Activated T-cell treated with anti-CD3 and anti-CD28 coated beads, Interleukin-2, amount 50 U/mL, for 1 hour (primary cell): ENCODE measurements at places on chromosomes 13 and 19.

DNA sequence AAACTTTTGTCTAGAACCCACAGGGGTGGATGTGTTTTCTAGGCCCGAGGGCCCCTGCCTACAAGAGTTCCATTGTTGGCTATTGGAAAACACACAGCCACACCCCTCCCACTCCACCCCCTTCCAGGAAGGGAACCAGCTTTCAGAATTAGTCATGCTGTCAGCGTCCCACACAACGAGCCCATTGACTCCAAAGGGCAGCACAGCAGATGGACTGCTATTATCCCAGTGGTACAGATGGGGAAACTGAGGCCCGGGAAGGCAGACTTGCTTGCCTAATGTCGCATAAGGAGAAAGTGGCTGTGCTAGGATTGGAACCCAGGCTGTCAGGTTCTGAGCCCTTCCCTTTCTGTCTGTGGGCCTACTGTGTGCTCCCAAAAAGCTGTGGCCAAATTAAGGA, 8.1 kb upstream of the FXYD3 start:
- DNase-seq: no peak

DNA sequence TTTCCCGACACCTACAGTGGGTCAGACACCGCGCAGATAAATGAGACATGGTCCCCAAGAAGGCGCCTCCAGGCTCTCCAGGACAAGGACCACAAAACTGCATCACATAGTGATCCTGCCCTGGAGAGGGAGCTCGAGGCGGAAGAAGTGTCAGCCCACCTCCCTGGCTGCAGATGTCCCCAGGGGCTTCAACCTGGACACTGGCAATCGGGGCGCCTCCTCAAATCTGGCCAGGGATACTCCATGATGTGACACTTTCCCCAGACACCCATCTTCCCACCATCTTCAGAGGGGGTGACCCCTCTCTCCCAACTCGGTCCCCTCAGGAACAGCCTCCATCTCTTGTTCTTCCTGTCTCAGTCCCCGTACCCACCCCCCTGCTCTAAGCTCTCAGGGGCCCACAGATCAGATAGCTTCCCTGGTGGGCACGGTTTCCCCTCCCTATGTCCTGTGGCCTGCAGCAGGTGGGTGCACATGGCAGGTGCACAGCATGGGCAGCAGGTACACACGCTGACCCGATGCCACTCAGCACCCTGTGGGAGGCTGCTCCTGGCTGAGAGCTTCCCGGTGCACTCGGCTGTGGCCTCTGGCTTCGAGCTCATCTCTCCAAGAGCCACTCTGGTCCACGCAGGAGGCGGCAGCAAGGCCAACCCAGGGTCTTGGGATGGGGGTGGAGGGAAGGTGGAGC, 61.2 kb downstream of the PEPD start:
- no peak for DNase-seq

DNA sequence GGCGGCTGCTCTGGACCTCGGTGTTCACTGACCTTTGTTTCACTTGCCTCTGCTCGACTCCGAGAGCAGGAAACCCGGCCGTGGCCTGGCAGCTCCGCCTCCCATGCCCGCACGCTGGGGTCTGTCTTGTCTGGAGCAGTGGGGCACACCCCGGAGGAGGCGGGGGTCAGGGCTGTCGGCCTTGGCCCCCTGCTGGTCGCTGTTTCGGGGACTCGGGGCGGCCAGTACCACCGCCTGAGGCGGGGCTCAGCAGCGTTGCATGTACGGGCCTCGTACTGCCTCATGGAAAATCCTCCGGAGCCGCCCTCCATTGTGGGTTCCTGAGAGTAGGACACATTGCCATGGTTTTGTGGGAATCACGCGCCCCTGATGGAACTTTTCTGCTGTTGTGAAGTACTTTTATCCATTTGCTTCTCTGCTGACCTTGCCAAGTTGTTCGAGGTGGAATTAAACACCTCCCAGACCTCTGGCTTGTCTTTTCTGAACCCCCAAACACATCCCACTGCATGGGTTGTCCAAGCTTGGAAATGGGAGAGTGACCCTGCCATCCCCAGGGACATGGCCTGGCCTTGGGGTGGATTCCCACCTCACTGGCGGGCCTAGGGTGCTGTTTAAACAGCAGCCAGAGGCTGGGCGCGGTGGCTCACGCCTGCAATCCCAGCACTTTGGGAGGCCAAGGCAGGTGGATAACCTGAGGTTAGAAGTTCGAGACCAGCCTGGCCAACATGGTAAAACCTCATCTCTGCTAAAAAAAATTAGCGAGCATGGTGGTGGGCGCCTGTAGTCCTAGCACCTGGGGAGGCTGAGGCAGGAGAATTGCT, 5.5 kb upstream of the NDUFS7 start:
- DNase-seq: no peak

- no peak for DNase-seq
Observed at GRCh38 chr19:13557756-13558398, 51.6 kb upstream of the CACNA1A start.

DNA sequence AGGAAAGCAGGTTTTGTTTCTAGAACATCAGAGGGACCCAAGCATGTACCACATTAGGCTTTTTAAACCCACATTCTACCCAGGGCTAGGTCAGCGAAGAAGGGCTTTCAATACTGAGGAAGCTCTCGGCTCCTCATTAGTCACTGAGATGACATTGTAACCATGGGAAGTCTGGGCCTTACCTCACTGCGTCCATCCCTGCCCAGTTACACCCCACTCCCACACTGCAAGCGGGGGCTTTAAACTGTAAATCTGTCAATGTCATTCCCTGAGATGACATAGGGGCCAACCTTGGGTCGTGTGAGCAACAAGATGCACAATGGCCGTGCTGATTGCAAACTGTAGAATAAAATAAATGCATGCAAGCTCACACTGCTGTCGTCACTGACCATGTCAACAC, 21.7 kb upstream of the TFDP1 start:
- no peak for DNase-seq

GRCh38 chr13:100543872-100544602, 44.6 kb downstream of the GGACT start:
- no peak for DNase-seq

GRCh38 chr13:66723576-66723975, 506.6 kb downstream of the PCDH9 start:
- no peak for DNase-seq

- no peak for DNase-seq
Observed at GRCh38 chr13:100881291-100881864, 206.8 kb upstream of the TMTC4 start.
